Left renal pelvis (tissue), 4 donors: ENCODE measurements at places on chromosomes 1 and 21.
A peak's percentile ranks its signal among the peaks of the same experiment; 100 is the strongest.

DNA sequence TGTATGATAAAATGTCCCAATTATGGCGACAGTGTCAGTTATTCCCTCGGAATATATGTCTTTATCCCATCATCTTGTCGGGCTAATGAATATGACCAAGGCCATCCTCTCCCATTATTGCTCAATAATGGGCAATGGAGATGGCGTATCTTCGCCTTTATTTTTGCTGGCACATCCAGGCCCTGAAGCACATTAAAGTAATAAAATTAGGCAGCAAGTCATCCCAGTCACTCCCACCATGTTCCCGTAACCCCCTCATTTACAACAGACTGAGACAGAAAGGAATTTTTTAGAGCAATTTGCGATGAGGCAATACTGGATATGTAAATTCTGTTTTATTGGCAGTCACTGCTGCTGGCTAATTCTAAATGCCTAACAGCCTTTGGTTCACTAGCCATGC, 35.3 kb downstream of the CLIC6 start:
- DNase-seq = no peak

DNA sequence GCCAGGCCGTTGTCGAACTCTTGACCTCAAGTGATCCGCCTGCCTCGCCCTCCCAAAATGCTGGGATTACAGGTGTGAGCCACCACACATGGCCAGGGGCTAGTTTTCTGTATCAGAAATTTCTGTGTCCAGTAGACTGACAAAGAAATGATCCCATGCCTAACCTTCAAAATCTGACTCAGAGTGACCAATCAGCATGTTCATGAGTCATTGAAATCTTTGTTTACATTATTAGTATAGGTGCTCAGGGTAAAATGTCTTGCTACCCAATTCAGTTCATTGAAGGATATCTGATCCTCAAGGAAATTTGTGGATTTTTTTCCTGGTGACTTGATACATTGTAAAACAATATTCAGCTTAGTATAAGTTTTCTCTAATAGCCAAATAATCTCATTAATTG, 11.0 kb upstream of the LDLRAD2 start:
- no peak for DNase-seq

GRCh38 chr1:89641781-89642180, 8.9 kb downstream of the LRRC8C start:
- no peak for DNase-seq

DNA sequence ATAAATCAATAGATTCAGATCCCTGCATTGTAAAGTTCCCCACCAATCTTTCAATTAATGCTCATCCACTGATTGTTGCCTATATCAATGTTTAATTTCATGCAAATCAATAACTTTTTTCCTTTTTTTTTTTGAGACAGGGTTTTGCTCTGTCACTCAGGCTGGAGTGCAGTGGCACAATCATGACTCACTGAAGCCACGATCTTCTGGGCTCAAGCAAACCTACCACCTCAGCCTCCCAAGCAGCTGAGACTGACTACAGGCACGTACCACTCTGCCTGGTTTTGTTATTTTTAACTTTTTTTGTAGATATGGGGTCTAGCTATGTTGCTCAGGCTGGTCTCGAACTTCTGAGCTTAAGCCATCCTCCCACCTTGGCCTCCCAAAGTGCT, 25.7 kb downstream of the DIO1 start:
- DNase-seq = no peak

DNA sequence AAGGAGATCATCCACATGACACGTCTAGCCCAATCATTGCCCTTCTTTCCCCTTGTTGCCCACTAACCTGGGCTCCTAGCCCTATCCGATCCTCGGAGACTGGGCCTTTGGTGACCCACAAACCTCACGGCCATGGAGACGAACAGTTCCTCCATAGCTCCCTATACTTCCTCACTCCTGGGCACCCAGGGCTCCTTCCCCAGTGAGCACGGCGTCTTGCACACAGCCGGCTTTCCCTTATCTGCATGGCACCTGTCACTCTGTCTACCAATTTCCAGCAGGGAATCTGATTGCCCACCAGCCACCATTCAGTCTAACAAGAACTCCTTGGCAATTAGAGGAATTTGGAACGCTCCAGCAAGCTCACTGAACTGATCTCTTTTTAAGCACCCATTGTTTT, 3.1 kb downstream of the GNG4 start:
- no peak for DNase-seq

DNA sequence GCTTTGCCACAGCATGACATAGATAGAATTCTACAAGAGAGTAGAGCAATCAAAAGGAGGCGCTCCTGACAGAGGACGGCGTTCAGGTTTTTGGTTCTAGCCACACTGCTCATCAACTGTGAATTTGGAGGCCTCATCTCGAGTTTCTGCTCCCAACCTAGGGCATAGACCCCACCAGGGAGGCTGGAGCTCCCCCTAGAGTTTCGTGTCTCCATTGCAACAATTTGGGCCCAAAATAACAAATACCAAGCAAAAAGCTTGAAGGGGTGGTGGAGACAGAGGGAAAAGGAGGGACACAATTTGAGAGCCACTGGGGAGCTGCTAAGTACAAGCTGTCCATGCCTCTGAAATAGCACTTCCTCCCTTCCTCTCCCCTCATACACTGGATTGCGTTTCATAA, 297.0 kb downstream of the GPATCH2 start:
- no peak for DNase-seq

- DNase-seq = no peak
Measured at GRCh38 chr1:7319196-7319595, 451.9 kb upstream of the VAMP3 start.

GRCh38 chr21:42051788-42052187, 19.3 kb upstream of the UMODL1 start:
- no peak for DNase-seq

GRCh38 chr1:156488566-156489165, 11.9 kb downstream of the MEF2D start:
- no peak for DNase-seq

- no peak for DNase-seq
Measured at GRCh38 chr1:35852241-35852640, 30.8 kb upstream of the AGO1 start.

DNA sequence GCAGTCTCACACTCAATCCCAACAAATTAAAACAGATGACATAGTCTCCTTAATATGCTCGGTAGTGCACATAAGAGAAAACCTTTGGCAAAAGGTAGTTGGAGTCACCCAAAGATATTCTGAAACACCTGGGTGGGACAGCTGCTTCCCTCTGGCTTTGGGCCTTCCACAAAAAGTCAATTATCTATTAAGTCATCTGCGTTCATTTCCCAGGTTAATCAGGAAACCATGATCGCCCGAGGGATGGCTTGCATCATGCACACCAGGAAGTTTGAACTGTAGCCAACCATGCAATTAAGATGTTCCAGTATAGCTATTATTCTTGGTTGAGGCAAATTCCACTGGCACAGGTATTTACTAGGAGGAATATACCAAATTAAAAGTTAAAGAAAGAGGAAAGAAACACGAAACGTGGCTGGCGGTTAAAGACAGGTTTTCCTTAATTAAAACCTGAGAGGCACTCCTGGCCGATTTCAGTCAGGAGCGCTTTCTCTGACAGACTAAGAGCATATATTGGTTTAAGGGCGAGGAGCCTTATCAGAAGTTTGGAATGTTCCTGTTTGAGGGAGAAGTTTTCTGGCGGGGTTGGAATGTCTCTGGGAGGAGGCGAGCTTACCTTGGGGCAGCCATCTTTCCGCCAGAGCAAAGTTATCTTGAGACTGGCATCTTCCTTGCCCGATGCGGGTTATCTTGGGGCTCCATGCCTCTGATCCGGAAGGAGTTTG, 19.9 kb downstream of the CLDN17 start:
- peak; percentile 9 for DNase-seq

GRCh38 chr1:174040387-174040786, 18.2 kb upstream of the RC3H1 start:
- DNase-seq = no peak

GRCh38 chr21:37416914-37417313, 50.3 kb downstream of the DYRK1A start:
- DNase-seq = no peak

DNA sequence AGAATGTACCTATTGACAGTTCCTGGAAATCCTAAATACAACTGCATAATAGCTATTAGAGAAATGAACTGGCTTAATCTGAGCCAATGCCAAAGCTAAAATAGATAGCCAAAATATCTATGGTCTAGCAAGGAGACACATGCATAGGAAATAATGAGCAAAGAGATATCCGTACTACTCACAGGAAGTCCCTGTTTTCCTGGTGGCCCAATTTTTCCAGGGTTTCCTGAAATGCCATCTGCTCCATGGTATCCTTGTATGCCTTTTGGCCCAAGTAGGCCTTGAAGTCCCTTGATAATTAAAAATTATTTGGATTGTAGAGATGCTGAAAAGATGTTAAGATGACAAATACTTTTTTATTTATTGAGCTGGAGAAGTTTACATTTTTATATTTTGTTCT, 108.4 kb upstream of the ZNHIT6 start:
- no peak for DNase-seq

DNA sequence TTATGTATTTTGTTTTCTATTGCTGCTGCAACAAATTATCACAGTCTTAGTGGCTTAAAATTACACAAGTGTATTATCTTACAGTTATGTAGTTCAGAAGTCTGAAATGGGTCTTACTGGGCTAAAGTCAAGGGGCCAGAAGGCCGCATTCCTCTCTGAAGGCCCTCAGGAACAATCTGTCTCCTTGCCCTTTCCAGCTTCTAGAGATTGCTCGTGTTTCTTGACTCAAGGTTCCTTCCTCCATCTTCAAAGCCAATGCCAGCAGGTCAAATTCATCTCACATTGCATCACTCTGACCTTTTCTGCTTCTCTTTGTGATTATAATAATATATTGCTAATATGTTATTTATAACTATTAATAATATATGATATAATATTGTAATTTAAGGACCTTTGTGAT, 97.1 kb downstream of the DIRAS3 start:
- no peak for DNase-seq

DNA sequence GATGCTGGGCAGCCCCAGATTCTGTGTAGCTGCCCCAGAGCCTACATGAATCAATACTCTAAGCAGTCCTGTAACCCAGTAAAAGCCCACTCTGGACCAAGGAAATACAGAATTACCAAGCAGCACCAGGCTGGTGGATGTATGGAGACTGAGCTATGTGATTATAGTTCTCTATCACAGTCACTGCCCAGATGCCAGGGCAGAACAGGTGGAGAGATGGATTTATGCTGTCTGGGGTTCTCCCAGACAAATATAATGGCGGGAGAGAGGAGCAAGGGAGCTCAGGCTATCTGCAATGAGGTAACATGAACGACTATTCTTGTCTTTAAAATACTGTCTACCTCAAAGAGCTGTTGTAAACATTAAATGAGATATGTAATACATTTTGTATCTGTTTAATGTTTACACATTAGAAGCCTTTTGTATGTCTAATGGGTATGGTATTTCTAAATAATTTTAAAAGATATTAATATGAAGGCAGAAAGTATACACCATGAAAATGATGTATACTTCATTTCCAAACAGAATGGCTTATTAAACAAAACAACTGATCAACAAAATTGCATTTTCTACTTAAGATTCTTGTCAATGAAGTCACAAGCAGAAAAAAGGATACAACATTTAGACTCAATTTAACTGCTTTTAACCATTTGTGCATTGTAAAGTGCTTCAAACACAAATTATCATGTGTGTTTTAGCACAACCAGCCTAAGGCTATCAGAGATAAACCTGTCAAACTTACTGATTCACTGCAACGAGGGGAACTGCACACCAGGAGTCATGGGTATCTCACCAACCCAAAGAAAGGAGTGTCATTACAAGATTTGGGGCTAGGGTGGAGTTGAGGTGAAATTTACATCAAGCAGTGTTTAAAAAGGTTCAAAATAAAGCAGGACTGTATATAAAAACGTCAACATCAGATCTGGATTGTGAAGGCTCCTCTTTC, 3.0 kb downstream of the SDE2 start:
- DNase-seq = no peak

- DNase-seq = no peak
Measured at GRCh38 chr1:21868941-21869454, 56.9 kb downstream of the LDLRAD2 start.

DNA sequence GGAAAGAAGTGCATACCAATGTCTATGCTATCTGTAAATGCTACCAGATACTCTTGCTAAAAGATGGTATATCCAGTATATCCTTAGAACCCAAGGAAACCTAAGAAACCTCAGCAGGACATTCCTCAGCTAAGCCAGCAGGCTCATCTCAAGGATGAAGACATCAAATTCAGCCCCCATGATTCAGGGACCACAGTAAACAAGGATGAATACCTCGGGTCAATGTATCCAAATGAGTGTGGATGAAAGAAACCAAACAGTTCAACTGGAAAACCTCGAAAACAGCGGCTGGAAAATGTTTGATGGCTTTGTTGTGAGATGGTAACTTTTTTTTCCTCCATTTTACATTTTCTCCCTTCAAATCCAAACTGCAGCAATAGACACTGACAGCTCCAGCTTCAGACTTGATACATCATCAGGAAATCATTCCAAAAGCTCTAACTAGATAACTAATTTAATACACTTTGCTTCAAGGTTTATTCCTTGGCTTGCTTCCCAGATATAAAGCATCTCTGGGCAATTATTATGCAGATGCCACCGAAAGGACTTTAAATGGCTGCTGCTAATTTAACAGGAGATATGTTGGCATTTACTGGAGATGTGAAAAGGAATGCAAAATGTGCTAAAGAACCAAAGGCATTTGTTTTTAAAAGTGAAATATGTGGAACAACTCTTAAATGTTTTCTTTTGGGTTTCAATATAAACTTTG, 73.6 kb downstream of the SMYD2 start:
- DNase-seq = no peak

GRCh38 chr1:158638904-158639303, 33.8 kb downstream of the OR10Z1 start:
- no peak for DNase-seq

DNA sequence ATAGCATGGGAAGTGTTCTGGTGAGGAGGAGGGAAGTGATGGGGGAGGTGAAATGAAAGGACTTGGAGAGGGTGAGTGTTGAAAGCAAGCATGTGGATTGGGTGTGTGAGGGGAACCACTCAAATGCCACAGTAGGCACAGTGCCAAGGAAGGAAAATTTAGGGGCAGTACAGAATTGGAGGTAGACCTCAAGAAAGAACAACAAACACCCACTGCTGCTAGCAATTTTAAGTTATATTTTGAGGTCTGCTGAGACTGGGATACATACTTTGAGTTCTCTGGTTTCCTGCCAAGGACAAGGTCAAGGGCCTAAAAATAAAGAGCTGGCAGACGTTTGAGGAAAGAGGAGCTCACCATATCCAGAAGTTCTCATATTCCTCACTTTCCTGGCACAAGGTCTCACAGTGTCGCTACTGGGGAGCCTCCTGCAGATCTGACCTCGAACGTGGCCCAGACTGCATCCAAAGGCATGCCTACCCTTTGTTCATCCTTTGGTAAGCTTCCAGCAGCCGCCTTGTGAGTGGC, 104.0 kb downstream of the BRINP2 start:
- no peak for DNase-seq

- DNase-seq = no peak
Measured at GRCh38 chr1:246435421-246436041, 71.5 kb downstream of the SMYD3 start.

DNA sequence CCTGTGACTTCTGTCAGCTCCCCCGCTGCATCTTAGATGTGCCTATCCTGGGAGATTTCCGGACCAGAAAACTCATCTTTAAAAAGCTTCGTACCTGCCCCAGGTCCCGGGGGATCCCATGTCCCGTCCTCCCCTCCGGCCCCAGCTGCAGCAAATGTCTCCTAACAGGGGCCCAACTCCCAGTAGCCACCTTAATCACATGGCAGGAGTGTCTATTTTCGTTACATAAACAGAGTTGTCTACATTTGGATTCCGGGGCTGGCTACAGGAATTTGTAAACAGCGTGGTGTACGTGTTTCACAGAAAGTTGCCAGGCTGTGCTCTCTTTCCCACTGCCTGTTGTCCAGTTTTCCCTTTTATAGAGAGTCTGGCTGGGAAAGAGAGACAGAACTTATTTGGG, 17.9 kb upstream of the KCNE2 start:
- no peak for DNase-seq

- DNase-seq = no peak
Measured at GRCh38 chr1:151907363-151908139, 1.8 kb downstream of the THEM4 start.
